CD8-positive, alpha-beta memory T cell (primary cell): ENCODE measurements at places on chromosomes 13 and 19.

DNA sequence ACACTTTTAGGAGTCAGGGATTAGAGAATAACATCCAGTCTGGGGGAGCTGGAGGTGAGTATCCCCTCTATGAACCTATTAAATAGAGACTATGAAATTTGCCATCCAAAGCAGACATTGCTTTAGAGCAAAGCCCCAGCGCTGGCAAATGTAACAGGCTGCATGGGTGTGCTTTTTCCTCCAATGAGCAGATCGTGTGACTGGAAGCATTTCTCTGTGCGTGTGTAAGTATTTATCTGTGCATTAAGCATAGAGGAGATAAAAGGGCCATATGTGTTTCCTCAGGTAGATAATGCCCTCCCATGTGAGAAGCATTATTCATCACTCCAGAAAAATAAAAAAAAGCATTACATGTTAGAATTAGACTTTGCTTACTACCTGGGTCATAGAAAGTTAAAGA, 924 bp downstream of the TNFSF13B start:
- DNase-seq: no peak

- no peak for DNase-seq
Observed at GRCh38 chr19:53818756-53819155, 5.4 kb downstream of the NLRP12 start.

- DNase-seq: no peak
Observed at GRCh38 chr13:30520571-30520970, 54.8 kb upstream of the HMGB1 start.

DNA sequence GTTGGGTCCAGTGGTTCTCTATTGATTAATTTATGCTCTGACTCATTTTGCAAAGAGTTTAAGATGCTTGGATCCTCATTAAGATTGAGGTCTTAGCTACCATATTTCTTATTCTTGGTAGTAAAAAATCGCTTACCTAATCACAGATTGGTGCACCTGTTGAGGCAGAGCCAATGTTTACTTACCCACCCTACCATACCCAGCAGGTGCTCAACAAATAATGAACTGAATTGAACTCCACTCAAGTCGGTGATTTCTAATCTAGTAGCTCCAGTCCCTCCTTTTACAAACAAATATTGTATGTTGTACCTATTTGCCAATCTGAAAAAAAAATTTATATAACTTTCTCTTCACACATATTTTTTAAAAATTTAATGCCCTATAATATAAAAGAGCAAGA, 361.0 kb downstream of the FGF14 start:
- no peak for DNase-seq
